ENCODE measurements at places on chromosomes 12 and 14.

DNA sequence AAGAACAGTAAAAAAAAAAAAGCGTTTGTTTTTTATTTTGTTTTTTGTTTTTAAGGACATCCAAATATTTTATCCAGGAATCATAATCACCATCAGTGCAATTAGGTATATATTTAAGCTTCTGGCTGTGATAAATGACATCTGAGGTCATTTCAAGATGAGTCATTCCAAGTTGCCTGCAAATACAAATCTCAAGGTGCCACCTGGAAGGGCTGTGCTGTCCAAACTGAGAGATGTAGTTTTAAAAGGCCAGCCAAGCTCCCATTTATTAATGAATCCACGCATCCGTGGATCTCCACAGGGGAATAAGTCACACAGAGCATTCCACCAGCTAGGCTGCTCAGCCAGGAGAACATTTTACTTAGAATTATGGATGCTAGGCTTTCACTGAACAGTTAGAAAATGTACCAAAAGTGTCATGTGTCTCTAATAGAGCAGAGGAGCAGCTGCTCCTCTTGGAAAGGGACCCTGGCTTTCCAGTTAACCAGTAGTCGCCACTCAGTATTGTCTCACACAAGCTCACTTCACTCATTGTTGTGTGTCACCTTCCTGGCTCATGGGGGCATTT, 1151.4 kb upstream of the TMEM132C start:
- DNase-seq = no peak

GRCh38 chr14:52949711-52950409, 990 bp downstream of the FERMT2 start:
- DNase-seq = no peak

GRCh38 chr12:111991946-111992345, 21.0 kb downstream of the TMEM116 start:
- DNase-seq = no peak

DNA sequence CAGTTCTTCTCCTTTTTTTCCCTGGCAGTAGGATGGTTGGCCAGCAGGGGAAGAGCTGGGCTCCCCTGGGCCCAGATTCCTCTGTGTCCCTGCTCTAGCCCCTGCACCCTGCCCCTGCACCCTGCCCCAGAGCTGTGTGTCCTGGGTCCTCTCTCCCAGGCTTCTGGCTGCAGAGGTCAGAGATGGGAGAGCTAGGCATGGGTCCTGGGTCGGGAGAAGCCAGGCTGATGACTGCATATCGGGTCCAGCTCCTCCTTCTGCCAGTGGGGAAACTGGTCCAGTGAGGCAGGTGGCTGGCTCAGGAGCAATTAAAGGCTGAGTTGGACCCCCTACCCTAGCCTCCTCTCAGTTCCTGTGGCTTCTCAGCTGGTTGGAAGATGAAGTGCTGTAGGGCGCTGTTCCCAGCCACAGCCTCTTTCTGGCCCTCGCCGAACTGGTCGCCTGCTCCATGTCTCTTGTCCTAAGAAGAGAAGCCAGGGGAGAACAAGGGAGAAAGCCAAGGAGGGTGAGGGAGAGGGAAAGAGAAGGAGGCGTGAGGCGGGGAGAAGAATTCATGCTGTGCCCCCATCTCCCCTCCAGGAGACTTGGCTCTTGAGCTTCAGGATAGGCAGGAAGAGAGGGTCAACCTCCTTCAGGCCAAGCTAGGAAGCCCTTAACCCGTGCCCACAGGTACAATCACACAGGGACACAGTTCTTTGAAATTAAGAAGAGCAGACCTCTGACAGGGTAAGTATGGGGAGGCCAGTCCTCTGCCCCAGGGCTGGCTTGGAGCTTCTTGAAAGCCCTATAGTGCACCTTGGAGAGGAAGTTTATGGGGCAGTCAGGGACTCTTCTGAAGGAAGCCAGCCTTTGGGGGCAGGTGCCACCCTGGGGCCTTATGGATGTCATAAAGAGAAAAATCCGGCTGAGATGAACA, 9.5 kb downstream of the VASH1 start:
- DNase-seq = no peak

DNA sequence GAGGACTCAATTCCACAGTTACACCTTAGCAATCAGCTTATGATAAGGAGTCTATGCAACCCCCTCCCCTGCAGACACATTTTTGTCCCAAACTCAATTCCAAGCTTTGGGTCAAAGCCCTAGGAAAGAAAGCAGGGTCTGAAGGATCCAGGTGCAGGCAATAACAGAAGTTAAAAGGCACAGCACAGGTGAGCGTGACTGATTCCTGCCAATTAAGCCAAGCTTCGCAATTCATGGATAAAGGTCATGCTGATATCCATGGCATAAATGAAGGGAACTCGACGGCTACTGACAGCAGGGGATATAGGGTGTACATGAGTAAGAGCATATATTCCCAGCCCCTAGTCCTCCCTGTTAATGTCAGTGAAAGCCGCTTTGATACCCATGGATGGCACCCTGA, 39.3 kb downstream of the C12orf56 start:
- no peak for DNase-seq

DNA sequence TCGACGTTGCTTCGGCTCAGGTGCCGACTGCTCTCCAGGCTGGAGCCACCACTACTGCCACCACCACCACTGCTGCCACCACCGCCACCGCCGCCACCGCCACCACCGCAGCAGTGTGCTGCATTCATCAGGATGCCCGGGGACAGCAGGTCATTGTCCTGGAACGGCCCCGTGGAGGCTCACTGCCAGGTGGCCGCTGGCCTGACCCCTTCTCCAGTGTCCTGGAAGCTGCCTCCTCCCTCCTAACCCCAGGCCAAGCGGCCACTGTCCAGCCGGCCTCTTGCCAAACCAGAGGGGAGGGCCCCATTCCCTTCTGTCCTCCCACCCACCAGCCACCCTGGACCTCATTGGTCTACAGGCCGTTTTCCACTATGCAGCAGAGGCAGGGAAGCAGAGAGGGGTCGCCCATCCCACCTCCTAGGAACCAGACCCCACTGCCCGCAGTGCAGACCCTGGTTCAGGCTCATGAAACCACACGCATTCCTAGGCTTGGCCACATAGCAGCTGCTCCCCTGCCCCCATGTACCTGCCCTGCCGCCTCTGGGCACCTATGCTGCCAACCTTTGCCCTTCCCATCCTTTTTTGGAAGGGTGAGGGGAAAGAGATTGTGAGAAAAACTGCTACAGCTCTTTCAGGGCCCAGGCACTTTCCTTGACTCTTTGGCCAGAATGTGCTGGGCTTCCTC, 15.2 kb downstream of the ARL6IP4 start:
- DNase-seq = no peak

- DNase-seq = no peak
These were observed 110.2 kb downstream of the SNAPC1 start for GRCh38 chr14:61872452-61872851.

GRCh38 chr12:77256956-77257355, 191.6 kb upstream of the E2F7 start:
- DNase-seq = no peak

DNA sequence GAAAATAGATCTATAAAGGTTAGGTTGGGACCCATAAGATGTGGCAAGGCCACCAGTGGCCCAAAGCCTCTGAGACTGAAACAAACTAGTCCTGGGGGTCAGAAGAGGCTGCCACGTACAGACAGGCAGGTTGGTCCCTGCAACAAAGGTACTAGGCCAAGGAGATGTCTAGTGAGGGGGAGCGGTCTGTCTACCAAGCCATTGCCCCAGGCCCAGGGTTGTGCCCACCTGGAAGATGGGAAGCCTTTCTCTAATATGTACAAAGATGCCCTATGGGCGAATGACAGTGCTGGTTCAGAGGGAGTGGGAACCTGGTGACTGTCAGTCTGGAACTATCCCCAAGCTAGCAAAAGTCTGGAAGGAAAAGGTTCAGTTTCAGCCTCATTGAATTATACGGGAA, 233.2 kb downstream of the RBM19 start:
- DNase-seq = no peak

DNA sequence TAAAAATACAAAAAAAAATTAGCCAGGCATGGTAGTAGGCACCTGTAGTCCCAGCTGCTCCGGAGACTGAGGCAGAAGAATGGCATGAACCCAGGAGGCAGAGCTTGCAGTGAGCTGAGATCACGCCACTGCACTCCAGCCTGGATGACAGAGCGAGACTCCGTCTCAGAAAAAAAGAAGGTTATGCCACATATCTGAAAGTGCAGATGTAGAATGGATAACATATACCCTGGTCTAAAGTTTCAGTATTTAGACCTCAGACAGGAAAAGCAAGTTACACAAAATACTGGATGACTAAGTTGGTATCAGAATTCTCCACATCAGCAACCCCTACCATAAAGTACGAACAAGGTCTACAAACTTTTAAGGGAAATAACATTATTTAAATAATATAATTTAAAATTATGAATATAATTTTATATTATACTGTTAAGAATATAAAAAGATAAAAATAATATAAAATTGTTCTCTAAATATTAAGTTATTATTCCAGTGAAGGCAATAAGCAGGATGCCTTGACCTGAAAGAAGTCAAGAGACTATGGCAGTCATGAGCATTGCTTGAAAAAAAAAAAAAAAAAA, 169.9 kb downstream of the CRADD start:
- no peak for DNase-seq

GRCh38 chr14:39395555-39396254, 36.5 kb downstream of the FBXO33 start:
- DNase-seq = no peak

DNA sequence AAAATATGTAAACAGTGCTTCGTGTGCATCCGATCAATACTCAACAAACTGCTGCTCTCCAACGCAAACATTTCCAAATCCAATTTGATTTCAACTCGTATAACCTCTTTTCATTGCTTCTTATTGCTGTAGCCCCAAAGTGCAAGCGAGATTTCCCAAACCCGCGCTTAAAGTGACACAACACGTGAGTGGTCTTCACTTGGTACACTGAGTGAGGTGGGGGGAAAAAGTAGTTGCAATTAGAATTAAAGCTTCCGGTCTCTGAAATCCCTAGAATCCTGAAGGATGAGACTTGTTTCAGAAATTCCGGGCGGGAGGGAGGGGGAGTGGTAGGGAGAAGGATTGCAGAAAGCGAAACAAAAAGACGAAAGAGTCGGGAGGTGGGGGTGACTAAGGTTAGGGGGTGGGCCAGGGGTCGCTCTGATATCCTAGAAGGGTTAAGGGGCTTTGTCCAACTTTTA, 387.5 kb downstream of the BCAT1 start:
- no peak for DNase-seq

DNA sequence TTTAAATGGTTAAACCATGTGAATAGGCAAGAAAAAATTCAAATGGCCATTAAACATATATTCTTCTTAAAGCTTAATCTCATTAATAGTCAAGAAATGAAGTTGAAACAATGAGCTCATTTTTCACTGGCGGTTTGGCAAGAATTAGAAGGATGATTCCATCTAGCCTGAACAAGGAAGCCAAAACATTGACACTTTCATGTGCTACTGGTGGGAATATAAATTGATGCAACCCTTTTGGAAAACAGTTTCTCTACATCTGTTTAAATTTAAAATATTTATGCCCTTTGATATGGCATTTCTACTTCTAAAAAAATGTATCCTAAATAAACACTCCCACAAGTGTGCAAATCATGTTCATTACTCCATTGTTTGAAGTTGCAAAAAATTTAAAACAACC, 174.7 kb upstream of the HIF1A start:
- no peak for DNase-seq

DNA sequence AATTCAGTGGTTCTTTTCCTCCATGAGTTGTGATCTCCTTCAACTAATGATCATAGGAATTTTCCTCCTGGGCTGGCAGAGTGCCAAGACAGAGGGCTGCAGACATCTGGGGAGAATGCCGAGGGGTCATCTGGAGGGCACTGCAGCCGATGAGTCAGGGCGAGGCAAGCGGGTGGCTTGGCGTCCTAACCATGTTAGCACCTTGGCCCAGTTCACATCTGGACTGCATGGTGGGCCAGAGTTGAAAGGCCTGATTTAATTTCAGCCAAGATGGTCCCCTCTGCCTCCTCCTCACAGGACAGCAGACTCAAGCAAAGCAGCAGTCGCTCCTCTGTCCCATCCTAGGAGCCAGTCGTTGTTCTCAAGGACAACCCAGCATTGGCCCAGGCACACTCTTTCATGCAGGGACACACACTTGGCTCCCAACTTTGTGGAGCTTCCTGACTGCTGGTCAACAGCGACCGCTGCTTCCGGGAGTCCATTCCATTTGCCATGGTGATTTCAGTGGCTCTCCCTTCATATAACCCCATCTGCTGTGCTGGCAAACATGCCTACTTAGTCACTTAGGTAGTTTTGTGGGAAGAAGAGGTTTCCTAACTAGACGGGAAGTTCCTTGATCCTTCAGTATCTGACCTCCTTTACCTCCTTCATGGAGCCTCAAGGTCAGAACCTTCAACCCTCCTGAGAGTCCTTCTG, 161.8 kb downstream of the TTC8 start:
- no peak for DNase-seq

DNA sequence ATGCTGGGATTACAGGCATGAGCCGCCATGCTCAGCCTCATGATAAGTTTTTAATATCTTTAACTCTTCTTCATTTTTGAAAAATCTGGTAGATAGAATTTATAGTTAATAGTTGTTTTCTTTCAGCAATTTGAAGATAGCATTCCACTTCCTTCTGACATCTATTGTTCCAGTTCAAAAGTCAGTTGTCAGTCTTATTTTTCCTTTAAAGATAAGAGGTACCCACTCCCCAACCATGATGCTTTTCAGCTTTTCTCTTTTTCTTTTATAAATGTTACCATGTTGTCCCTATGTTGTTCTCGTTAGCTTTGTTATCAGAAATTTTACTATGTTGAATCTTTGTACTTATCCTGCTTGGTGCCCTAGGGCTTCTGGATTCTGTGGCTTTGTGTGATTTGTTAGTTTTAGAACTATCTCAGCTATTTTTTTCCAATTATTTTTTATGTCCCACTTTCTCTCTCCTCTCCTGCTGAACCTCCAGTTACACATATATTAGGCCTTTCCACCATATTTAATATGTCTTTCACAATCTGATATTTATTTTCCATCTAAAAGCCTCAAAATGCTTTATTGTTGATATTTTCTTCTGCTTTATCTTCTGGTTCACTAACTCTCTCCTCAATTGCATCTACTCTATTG, 181.6 kb upstream of the FOXN3 start:
- DNase-seq = no peak

DNA sequence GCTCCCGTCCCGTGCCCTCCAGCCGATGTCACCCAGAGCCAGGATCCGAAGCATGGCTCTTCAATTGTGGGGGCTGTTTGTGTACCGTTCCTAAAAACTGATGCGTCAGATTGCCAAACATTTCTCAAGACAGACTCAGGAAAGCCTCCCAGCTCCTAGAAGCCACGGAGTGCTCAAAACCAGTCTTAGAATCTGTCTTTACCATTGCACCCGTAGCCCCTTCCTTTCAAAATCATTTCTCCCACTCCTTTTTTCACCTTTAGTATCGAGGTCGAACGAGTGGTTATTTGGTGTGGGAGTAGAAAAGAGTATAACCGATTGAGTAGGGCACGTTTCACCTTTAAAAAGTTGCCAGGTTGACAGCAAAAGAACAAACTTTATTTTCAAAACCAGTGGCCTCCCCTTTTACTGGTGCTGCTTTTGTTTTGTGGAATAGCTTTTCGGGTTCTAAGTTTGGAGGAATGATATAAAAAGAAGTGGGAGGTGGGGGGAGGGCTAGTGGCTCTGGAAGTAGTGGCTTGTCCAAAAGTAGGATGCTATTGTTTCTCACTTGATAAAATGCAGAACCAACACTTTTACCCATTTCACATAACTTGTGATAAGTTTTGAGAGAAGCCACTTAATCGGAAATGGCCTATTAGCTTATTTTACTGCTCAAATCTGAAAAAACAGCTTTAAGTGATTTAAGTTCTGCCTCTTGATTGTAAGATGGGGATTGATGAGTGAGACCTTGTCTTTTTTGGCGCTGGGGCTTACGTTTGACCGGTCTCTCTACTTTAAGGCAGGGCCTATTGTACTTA, 803 bp downstream of the STK38L start:
- DNase-seq = no peak
